ENCODE measurements at places on chromosomes 2 and 18. TPM values are rescaled to one million over a fixed set of nuclear protein-coding genes. Genes with fewer than 3 reads are reported as not detected.

DTNA gene
- 105 TPM for polyA plus RNA-seq

GRCh38 chr2:195509551-195509950 lies 147.5 kb upstream of the SLC39A10 start:
- DNase-seq, result no peak

DNA sequence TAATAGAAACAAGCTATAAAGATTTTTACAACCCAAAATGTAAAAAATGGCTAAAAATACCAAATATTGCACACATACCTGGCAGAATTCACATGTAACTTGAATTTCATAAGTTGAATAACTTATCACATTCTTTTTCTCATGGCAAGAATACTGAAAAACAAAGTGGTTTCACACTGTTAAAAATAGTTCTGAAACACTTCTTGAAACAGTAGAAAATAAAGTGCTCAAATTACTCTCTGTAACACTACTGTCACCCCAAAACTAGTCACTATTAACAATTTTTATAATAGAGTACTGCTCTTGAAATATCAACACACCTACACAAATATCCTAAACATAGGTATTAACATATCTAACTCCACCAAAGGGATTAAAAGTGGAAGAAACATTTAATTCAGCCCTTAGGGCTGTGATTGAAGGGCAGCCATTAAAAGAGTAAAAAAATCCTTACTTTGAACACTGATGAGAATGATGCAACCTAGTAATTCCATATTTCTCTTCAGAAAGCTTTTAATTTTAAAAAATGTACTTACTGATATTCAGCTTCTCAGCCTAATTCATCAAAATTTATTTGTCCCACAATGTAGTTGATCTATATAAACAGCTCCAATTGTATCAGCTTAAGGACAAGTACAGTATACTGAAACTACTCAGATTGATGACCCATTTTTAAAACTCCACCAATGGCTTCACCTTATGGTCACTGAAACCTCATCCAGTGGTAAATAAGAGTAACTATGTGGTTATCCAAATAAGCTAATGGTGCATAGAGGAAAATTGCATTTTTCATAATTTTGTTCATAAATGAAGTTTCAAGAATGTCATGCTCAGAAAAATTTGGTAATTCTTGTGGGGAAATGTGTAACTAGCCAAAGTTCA lies 31.4 kb downstream of the ATF2 start:
- DNase-seq, result no peak

GRCh38 chr2:74555610-74556103 lies 1.1 kb downstream of the DOK1 start:
- DNase-seq, result no peak

DNA sequence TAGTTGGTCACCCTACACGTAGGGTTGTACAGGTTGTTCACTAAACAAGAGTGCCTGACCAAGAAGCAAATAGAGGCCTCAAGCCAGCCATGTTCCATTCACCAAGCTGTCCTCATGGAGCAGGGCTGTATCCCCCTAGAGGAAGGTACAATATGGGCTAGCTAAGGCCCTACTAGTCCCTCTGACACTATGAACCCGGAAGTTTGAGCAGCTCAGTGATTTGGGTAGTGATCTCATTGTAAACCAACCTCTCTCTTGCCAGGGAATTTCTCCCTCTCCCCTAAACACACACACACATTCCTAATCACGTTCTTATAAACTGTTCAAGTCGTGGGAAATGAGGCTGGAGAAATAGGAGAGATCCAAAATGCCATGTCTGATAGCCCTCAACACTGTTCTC lies 6.7 kb upstream of the CYS1 start:
- no peak for DNase-seq

DNA sequence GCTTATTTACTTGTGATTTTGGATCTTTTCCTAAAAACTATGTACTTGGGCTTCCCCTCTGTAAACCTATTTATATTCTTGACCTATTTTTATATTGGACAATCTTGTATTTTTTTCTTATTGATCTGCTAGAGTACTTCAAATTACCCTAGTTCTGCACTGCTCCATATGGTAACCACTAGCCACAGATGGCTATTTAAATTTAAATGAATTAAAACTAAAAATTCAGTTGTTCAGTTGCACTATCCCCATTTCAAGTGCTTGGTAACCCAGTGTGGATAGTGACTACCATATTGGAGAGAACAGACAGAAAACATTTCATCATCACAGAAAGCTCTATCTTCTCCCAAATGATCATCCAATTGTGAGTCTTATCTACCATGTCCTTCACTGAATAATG lies 74.3 kb downstream of the PDK1 start:
- no peak for DNase-seq
